ENCODE measurements at places on chromosomes 3 and 15.

DNA sequence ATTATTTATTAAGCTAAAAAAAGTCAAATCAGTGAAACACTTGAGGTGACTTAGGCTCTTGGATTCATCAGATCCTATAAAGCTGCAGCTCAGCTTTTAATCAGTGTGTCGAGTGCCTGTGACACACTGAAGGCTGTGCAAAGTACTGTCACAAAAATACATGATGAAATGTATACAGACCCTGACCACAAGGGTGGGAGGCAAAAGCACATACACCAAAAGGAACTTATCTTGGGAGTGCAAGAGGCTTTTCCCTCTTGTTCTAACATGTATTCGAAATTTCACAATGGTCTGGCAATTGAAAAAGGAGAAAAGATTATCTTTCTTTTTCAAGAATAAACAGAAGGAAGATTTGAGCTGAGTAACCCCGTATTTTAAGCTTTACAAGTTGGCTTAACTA, 35.9 kb downstream of the VGLL4 start:
- DNase-seq, result no peak

DNA sequence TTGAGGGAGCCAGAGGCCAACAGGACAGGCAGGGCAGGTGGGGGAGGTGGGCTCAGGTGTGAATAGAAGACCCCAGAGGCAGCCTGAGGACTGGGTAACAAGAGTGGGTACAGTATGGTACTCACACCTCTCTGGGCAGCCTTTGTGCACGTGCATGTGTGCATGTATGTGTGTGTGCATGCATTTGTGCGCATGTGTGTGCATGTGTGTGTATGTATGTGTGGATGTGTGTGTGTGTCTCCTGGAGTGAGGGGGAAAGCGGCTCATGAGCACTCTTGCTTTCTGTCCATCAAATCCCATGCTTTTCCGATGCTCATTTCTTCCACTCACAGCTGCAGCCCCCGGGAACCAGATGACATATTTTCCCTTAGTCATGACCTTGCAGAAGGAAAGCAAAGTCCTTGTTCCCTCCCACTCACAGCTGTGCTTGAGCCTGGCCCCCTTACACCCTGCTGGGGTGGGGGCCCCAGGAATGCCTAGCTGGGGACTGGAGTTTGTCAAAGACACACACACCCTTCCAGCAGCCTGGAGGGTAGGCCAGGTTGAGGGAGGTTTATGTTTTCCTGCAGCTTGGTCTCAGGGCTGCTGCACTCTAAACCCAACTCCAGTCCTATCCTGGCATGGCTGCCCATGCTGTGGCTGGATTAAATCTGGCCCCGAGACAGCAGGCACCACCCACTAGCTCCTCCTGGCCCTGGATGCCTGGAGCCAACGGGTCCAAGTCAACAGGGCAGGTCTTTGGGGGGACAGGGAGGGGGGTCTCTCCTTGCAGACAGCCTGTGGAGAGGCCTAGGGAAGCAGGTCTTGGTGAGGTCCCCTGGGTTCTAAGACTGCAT, 22.5 kb downstream of the CCDC33 start:
- DNase-seq, result no peak

DNA sequence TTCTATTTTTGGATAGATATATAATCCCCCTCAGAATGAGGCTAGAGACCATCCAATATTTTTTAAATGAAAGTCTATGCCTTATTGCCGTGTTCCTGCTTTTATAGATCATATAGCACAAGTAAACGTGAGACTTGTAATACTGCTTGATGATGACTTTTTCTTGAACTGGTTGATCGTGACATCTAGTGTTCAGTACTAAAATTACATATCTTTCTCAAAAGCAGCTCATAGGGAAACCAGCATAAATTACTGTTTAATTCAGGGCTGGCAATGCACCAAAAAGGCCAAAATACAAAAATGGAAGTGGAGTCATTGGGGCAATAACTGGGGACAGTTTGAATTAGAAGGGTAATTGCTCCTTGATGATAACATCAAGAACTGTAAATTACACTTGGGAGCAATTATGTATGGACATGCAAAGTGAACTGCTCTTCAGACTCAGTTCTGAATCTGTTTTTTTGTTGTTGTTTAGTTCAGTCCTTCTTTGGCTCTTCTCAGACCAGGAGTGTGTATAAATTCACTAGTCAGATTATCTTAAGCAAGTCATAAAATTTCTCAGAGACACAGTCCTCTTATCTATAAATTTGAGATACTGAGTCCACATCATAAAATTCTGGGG, 325.3 kb downstream of the THSD4 start:
- DNase-seq, result no peak

DNA sequence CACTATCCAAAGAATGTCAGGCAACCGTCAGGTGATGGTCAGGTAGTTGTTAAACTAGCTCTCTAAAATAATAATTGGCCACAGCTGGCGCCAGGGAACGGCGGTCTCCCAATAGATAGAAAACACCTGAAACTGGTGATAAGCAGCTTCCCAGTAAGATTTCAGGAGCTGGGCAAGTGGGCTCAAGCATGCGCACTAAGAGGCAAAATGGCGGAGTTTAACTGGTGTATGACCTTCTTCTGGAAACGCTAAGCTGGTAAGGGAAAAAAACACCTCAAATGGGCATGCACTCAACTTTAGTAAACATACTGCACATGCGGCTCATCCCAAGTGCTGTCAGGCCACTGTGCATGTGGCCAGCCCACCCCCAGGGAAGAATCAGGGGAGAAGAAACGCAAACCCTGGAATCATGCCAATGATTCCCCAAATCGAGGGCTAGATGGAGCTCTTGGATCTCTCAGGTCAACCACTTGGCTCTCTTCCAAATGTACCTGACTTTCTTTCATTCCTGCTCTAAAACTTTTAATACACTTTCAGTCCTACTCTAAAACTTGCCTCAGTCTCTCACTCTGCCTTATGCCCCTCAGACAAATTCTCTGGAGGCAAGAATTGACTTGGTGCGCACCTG, 195.0 kb downstream of the ZNF621 start:
- DNase-seq, result no peak

- no peak for DNase-seq
These were observed 16.4 kb downstream of the FSD2 start for GRCh38 chr15:82789491-82789890.

All from activated CD4-positive, alpha-beta T cell treated with anti-CD3 and anti-CD28 coated beads, Interleukin-2, amount 50 U/mL, for 24 hours (primary cell).